ENCODE measurements at places on chromosomes 5 and 9.

DNA sequence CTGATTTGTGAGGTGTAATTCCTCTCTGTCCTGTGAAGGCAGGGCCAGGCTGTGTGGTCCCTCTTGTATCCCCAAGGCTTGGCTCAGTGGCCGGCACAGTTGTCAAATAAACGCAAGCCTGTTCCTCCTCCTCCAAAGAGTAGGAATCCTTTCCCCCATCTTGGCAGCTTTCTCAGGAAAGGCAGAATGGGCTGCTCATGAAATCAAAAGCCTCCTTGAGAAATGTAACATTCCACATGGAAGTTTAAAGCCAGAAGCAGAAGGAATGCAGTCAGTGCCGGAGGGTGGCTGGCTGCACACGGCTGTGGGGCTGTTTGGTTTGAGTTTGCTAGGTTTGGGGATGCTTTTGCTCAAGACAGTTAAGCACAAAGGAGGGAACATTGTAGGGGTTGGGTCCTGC is 34.5 kb upstream of the MED10 start:
- no peak for DNase-seq

GRCh38 chr9:130820135-130820738 is 14.8 kb upstream of the ABL1 start:
- no peak for DNase-seq

DNA sequence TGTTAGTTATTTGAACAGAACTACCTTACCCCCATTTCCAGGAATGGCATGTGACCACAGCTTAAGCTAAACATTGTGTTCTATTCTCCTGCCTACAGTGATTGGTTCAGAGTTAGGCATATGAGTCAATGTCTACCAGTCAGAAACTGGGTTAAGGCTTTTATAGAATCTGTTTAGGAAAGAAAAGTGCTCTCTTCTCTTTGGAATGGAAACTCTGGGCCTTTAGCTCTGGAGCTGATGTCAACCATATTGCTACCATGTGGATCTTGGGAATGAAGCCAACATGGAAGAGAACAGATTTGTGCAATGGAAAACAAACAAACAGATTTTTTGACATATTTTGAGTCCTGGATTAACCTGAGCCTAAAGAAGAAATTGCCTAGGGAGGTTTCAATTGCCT is 488.9 kb upstream of the TNC start:
- DNase-seq, result no peak

DNA sequence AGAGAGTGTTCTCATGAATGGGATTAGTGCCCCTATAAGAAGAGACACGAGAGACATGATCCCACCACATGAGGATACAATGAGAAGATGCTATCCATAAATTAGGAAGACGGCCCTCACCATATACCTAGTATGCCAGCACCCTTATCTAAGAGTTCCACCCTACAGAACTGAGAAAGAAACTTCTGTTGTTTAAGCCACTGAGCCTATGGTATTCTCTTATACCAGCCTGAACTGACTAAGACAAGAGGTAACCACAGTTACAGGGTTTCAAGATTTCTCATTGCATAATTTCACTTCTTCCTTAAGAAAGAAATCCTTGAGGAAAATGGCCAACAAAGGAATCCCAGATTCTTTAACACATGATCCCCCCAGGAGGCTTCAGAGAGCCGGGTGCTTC is 412.4 kb downstream of the NTRK2 start:
- DNase-seq, result no peak

DNA sequence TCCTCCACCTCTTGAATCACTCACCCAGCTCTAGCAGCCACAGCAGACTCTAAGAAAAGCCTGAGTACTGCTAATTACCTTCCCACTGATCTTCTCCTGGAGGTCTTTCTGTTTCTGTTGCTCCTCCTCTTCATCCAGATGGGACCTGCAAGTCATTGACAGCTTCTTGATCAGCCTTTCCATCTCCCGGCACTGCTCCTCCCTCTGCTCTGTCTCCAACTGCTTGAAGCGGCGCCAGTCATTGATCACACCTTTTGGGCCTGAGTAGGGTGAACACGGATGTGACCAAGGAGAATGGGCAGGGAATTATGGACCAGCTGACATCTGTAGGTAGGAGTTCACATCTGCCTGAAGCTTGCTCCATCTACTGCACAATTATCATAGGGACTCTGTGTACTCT is 5.5 kb downstream of the PDCL start:
- DNase-seq, result no peak

DNA sequence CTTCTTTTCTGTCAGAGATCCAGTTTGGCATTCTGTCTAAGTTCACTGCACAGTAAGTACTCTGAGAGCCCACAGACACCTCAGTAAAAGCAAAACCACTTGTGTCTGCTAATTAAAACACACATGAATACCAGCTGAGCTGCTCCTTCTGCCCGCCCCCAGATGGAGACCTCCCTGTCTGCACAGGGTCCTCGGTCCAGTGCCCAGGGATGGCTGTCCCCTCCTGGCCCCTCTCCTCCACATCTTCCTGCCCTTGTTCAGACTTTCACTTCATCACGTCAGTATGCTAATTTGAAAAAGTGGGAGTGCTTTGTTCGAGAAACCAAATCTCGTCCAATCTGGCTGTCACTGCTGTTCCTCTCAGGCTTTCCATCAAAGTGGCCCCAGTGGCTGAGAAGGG is 43.5 kb downstream of the LIX1 start:
- DNase-seq, result no peak

DNA sequence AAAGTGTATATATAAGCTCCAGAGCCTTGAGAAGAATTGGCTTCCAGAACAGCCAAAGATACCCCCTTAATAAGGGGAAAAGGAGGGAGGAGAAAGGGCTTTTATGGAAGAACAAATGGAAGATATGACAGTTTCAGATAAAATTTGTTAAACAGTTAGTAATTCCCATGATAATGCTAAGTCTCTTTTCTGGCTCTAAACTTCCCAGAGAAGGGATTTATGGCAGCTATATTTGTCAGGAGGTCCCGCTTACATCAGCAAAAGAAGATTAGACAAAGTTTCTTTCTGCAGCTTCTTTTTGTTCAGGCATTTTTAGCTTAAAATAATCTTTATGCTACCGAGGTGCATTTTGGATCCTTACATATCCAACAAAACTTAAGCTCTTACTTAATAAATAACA is 14.3 kb upstream of the SLC36A3 start:
- no peak for DNase-seq

DNA sequence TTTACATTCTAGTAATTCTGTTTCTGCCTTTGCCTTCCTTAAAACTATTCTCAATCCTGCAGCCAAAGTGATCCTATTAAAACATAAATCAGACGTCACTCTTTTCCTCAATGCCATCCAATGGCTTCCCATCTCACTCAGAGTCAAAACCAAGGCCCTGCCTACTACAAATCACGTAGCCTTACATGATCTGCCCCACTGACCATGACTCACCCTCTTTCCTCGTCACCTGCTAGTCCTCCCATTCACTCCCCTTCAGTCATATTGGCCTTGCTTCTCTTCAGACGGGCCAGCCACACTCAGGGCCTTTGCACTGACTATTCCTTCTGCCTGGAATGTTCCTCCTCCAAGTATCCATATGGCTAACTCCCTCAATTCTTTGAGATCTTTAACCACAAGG is 39.0 kb upstream of the DMXL1 start:
- peak; percentile 34 for DNase-seq

DNA sequence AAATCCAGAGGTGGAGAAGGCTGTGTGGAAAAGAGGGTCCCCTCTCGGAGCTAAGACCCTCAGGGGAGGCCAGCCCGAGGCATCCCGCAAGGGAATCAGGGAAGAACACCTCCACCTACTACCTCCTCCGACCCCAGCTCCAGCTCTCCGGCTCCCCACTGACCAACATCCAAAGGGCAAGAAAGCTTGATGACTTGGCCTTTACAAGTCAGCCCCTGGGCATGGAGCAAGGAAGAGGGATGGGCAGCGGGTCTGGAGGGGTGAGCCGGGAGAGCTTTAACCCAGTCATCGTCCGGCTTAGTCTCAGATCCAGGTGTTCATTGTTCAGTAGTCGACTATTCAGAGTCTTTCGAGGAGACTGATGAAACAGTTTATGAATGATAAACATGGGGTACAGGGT is 32.1 kb downstream of the ERAP1 start:
- no peak for DNase-seq

DNA sequence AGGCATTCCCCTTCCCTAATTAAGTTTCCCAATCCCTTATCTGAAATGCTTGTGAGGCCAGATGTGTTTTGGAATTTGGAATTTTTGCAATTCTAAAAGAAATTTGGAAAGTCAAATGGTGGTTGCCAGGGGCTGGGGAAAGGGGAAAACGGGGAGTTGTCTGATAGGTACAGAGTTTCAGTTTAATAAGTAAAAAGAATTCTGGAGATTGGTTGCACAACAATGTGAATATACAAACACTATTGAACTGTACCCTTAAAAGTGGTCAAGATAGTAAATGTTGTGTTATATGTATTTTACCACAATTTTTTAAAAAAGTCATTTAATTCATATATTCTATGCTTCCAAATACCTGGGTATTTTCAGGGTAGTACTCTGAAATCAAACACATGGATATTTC is 154.5 kb downstream of the ADAMTS12 start:
- no peak for DNase-seq

Data from HCT116 (cell line).